ENCODE measurements at places on chromosomes 13 and 19.

DNA sequence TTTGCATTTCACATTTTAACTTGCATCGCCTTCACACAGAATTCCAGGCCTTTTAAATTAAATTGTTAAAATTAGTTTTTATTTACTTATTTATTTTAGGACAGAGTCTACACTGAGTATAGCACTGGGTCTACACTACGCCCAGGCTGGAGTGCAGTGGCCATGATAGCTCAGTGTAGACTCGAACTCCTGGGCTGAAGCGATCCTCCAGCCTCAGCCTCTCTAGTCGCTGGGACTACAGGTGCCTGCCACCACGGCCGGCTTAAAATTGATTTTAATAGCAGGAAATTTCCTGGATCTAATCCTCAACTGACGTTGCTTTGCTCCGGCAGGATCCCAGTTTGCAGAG lies 301 bp upstream of the ZNF610 start:
- no peak for DNase-seq

- no peak for DNase-seq
Measured at GRCh38 chr19:7360393-7360984, 11.8 kb downstream of the ARHGEF18 start.

DNA sequence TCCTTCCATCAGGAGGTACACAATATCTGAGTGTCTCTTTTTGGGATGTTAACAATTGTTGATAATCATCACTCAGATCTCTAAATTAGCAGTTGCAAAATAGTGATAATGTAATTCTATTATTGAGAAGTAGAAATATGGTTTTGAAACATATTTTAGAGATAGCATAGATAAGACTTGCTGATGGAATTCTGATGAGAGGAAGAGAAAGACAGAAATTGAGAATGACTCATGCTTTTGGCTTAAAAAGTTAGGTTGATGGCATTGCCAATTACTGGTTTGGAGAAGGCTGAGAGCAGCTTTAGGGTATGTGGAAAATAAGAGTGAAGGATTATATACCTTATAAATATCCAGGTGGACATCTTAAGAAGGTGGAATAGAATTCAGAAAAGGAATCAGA lies 106.4 kb upstream of the EDNRB start:
- DNase-seq, result no peak

DNA sequence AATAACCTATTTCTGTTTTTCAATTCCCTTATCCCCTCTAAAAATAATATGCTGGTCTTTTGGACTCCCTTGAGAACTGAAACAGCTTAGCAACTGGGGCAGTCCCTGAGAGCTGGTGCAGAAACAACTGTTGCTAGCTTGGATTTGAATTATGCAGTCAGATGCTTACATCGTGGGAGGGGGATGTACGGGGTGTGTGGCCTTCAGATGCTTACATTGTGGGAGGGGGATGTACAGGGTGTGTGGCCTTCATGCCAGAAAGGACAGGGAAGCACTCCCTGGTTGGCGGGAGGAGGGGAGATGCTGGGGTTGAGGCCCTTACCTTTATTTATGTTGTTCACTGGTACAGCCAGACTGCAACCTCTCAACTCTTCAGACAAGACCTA lies 25.6 kb downstream of the LRCH1 start:
- peak; percentile 32 for DNase-seq

DNA sequence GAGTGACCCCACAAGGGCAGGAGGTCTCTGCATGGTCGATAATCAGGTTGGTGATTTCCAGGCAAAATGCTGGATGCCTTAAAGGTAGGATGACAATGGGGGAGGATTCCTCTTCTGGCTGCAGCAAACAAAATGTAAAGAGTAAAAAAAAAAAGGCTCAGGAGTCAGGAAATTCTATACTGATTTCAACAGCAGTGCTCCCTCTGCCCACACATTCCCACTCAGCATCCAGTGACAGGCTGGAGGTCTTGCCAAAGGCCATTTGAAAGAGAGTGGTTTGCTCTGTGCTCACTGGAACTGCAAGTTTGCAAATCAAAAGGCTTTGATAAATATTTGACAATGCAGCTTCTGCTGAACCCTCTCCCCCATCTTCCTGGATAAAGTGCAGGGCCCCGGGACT lies 135.4 kb downstream of the TNFRSF19 start:
- no peak for DNase-seq

GRCh38 chr13:77781808-77782207 lies 84.3 kb downstream of the SLAIN1 start:
- no peak for DNase-seq

DNA sequence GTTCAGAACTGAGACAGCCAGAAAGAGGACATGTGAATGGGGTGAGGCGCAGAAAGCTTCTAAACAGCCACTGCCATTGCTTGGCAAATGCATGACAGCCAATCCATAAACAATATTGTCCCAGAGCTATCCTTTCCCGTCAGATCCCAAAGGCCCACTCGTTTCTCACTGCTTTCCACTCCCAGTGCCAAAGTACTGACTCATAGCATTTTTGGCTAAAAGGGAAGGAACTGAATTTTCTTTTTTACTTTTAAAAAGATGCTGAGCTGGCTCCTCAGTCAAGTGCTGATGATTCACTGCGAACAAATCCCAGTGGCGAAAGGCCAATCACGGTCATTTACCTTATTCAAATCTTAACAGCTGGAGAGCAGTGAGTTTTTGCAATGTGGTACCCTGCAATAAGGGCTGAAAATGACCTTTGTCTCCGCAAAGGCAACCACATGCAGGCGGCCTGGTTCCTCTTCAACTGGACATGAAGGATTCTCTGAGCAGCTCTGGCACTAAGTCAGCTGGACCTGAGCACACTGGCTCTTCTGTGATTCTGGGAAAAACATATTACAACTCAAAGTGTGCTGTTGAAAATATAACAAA lies 151.7 kb downstream of the DCLK1 start:
- DNase-seq, result no peak

GRCh38 chr19:18280247-18281081 lies 958 bp downstream of the JUND start:
- peak; percentile 79 for DNase-seq

GRCh38 chr13:108215436-108215835 lies at the start of gene LIG4:
LIG4 (minus strand) TSS chr13:108215536; CDS start chr13:108211268, 4,268 bp downstream.
- peak; percentile 90 for DNase-seq

DNA sequence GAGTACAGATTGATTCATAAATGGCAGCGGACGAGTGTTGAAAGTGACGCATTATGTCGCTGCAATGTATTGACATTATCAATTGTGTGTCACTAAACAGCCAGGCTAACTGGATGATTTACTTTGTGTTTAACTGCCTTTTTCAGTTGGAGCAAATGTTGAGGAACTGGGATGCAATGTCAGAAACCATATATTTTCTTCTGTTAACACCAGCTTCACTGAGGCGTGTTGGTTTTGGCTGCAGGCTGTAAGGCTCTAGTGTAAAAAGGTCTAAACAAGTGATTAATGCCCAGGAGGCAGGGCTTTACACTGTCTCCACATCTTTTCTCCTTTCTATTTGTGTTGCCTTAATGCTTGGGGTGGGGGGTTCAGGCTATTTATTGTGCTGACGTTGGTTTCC lies 80.1 kb downstream of the GGACT start:
- no peak for DNase-seq

DNA sequence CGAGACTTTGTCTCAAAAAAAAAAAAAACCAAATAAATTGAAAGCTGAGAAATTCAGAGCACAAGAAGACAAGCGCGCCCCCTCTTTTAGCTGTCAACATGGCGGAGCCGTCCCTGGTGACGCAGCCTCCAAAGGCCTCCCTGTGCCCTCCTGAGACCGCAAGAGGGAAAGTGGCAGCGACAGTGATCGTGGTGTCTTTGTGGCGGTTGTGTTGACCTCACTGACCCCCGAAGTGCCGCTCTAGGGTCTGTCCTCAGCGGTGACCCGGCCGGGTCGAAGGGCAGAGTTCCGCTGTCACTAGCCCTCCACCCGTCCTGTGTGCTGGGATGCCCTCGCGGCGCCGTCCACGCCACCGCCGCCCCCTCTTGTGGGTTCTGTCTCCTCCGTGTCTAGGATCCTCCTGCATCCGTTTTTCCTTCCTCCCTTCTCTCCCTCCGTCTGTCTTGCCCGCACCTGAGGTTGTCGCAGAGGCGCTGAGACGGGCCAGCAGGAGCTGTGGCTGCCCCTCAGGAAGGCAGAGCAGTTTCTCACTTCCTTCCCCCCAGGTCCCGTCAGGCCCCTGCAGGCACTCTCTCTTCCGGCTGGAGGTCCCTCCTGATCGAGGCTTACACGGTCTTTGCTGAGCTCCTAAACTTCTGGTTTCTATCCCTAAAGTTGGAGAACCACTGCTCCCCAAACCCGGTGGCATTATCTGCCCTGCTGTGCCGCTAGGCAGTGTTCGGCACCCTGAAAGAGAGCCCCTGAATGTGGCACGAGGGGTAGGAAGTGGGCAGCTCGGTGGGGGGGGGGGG lies 7.2 kb downstream of the UHRF1 start:
- DNase-seq, result peak; percentile 52

DNA sequence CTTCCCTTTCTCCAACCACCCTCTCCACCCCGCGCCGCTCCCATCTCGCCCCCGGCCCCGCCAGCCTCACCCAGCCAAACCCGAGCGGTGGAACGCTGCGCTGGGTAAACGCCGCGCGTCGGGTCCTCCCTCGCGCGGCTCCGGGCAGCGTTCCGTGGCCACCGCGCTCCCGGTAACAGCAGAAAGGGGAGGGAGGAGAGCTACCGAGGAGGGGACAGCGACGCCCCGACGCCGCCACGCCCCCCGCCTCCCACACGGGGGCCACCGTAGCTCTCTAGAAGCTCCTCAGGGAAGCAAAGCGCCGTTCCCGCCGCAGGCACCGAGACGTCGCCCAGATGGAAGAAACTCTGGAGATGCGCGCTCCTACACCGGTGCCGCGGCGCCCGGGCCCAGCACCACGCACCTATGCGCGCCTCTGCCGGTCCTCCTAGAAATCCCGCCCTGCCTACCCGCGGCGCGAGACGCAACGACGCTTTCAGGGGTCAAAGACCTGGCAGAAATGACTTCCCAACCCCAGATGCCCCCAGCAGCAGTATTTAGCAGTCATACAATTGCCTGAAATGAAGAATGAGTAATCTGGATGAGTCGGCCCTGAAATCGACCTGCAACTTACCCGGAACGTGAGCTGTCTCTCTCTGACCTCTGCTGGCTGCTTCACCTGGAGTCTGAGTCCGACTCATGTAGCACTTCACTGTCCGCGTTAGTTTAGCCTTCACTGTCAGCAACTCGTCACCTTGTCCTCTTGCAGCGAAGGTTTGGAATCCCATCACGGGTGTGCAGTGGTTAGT lies at the start of gene RUBCNL:
TSS of gene RUBCNL (minus strand) at position 189 of the 788 bp plus-strand sequence. CDS start 14,777 bp downstream, outside the sequence.
- DNase-seq, result peak; percentile 62

DNA sequence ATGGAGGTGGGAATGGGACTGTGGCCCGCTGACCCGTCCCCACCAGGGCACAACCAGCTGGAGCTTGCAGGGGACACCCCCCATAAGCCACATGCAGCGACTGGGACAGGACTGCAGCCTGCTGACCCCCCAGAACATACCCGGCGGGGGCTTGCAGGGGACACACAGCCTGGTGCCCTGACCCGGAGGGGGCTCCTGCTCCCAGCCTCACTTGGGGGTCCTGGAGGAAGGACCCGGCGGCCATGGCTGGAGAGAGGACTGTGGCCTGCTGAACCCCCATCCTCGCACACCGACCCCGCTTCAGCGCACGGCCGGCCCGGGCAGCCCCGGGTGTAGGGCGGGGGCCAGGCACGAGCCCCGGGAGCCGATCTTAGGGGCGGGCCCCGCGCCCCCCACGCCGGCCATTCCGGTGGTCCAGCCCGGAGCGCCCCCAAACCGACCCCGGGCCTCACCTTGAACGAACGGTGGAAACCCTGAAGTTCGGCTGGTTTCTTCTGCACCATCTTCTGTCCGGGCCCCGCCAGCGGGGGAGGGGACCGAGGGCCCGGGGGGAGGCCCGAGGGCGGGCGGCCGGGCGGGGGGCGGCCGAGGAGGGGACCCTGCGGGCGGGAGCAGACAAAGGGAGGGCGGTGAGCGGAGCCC lies 574 bp downstream of the MKNK2 start:
- DNase-seq, result no peak

DNA sequence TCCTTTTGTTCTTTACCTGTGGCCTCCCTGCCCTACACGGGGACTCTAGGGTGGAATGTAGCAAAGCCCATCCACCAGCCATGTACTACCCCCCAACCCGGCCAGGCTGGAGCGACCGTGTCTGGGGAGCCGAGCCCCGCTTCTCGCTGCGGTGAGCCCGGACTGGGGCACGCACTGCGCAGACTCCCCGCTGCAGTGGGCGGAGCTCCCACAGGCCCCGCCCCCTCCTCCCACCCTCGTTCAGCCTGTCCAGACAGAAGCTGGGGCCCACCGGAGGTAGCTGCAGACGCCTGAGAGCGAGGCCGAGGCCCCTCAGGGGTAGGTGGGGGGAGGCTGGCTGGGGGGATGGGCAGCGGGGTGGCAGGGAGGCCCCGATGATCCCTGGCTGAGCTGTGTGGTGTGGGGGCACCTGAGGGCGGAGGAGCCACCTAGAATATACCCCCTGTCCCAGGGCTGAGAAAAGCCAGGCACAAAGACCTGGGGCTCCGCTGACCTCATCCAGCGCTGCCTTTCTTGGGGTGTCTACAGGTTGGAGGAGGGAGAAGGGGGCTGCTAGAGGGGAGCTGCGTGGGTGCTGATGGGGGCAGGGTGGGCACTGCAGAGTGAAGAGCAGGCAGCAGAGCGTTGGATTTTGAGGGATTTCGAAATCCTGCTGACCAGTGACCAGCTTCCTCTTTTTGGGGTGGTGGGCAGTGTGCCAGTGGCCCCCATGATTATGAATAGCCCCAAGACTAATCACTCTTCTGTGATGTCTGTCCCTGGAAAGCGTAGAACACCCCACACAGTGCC lies 17.3 kb downstream of the PLD3 start:
- peak; percentile 74 for DNase-seq

All from stimulated activated naive CD8-positive, alpha-beta T cell treated with anti-CD3 and anti-CD28 coated beads, Interleukin-15, Interleukin-2, amounts not matched to agents 100 U/mL and 50 U/mL, for 24 hours (primary cell).